T-helper 1 cell (primary cell): ENCODE measurements at places on chromosomes 1 and 21.

DNA sequence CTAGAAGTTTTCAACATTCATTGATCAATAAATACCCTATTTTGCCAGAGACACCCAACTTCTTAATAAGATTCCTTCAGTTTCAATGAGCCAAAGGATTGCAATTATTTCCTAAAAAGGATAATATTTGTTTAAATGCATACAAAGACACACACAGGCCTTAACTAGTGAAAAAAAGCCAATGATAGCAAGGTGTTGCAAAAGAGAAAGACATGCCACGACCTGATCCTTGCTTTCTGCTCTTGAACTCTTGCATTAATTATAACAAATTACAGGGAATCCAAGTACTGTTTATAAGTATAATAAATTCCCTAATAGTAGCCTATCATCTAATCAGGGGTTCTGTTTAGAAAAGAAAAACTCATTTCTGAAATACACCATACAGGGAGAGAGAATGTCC lies 131.1 kb downstream of the PTPN14 start:
- no peak for DNase-seq

GRCh38 chr1:166974647-166975345 lies 544 bp downstream of the ILDR2 start:
- DNase-seq = no peak

DNA sequence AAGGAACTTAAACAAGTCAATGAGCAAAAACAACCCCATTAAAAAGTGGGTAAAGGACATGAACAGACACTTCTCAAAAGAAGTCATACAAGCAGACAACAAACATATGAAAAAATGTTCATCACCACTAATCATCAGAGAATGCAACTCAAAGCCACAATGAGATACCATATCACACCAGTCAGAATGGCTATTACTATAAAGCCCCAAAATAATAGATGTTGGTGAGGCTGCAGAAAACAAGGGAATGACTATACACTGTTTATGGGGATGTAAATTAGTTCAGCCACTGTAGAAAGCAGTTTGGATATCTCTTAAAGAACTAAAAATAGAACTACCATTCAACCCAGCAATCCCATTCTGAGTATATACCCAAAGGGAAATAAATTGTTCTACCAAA lies 51.2 kb downstream of the MRPL39 start:
- no peak for DNase-seq

DNA sequence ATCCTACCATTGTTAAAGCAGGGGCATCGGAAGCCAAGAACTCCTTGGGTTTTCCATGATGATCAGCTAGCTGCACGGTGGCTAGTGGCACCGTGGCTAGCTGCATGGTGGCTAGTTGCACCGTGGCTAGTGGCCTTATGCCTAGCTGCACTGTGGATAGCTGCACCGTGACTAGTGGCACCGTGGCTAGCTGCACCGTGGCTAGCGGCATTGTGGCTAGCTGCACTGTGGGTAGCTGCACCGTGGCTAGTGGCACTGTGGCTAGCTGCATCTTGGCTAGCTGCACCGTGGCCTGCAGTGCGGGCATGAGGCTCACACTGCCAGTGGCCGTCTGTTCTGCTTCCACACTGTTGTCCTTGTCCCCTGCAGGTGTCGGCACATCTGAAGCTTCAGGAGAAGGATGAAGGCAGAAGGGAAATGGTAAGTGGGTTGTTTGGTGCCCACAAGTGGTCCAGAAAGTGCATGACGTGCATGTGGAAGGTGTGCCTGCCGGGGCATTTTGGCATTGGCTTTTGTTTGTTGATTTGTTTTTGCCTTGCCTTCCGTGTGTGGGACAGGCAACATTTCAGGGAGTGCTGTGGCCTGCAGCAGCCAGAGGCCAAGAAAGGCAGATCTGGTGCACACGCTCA lies 38.6 kb downstream of the TFF3 start:
- no peak for DNase-seq

DNA sequence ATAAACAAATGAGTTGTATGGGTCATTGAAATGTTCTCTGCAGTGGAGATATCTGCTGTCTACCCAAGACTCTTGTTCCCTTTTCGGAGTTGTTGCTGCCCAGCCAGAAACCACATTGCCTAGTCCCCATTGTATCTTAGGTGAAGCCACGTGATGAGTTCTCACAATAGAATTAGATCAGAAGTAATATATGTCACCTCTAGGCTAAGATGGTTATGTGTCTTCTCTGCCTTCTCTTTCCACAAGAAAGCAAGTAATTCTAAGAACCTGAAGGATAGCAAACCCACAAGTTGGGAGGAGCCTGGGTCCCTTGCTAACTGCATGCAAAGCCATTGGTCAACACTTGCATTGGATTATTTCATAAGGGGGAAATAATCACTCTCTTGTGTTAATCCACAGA lies 76.6 kb downstream of the ADCY10 start:
- no peak for DNase-seq

DNA sequence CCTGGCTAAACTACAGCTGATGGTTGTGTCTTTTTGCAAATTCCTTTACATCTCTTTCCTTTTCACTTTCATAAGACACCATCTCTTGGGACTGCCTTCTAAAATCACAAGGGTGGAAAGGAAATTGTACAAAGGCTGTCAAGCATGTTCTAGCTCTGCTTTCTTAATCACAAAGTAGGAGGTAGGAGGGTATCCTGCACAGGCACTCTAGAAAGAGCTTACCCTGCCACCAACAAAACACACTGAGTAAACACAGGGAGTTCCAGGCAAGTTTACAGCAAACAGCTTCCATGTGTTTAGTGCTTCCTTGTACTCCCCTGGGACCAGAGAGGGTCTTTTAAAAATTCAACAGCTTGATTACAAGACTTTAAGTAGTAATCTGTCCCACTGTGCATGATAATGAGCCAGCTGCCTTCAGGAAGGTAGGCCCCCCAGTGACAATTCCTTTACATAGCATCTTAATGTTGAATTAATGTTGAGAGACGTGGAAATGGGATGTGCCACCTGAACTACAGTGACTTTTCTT lies 2.4 kb downstream of the PLPP3 start:
- DNase-seq = no peak

- DNase-seq = no peak
These were observed 10.3 kb upstream of the FAM89A start for GRCh38 chr1:231050395-231050794.
